Activated CD4-positive, CD25-positive, alpha-beta regulatory T cell (primary cell): ENCODE measurements at places on chromosomes 5 and 9.

- DNase-seq, result no peak
These were observed 49.4 kb downstream of the AP3B1 start for GRCh38 chr5:78245136-78245535.

DNA sequence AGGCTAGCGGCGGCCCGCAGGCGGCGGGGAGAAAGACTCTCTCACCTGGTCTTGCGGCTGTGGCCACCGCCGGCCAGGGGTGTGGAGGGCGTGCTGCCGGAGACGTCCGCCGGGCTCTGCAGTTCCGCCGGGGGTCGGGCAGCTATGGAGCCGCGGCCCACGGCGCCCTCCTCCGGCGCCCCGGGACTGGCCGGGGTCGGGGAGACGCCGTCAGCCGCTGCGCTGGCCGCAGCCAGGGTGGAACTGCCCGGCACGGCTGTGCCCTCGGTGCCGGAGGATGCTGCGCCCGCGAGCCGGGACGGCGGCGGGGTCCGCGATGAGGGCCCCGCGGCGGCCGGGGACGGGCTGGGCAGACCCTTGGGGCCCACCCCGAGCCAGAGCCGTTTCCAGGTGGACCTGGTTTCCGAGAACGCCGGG lies 253 bp downstream of the SLC12A2 start:
- no peak for DNase-seq

DNA sequence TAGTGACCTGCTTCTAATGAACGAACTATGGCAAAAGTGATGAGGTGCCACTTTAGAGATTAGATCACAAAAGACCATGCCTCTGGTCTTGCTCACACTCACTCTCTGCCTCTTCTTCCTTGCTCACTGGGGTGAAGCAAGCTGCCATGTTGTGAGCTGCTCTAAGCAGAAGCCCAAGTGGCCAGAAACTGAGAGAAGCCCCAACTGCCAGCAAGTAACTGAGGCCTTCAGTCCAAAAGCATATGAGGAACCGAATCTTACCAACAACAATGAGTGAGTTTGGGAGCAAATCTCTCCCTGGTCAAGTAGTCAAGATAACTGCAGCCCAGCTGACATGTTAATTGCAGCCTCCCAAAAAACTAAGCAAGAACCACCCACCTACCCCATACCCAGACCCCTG lies 126.0 kb upstream of the ACO1 start:
- DNase-seq, result no peak

GRCh38 chr5:158039911-158040347 lies 181.0 kb upstream of the CLINT1 start:
- no peak for DNase-seq

DNA sequence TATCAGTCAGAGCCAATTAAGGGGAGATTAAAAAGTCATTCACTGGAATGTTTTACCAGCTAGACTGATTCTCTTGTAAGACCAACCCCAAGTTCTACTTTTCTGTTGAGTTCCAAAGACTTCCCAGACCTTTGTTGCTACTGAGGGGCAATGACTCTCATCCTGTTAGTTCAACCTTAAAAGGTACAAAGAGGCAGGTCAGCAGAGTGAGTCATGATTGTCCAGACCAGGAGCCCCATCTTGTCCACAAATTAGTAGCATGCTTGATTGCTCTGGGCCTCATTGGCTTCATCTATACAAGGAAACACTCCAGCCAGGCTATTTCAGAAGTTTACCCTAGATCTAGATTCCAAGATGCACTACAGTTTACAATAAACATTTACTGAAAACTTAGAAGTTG lies 79.9 kb upstream of the IL7R start:
- DNase-seq, result no peak

- DNase-seq, result no peak
These were observed 90.4 kb downstream of the PGM5 start for GRCh38 chr9:68446836-68447235.
